ENCODE measurements at places on chromosomes 13 and 19. TPM values are rescaled to one million over a fixed set of nuclear protein-coding genes. Genes with fewer than 3 reads are reported as not detected.

Gene ZSCAN4
- not detected for total RNA-seq

Gene KCNC3
- 1.6 TPM for total RNA-seq

Gene ZNF541
- 0.43 TPM for total RNA-seq

Gene ZSCAN22
- 3.9 TPM for total RNA-seq

Gene PTOV1
- 181 TPM for total RNA-seq

Gene SIGLECL1
- not detected for total RNA-seq

Gene FGF22
- total RNA-seq = 1.4 TPM

Gene TEX29
- total RNA-seq = not detected

DNA sequence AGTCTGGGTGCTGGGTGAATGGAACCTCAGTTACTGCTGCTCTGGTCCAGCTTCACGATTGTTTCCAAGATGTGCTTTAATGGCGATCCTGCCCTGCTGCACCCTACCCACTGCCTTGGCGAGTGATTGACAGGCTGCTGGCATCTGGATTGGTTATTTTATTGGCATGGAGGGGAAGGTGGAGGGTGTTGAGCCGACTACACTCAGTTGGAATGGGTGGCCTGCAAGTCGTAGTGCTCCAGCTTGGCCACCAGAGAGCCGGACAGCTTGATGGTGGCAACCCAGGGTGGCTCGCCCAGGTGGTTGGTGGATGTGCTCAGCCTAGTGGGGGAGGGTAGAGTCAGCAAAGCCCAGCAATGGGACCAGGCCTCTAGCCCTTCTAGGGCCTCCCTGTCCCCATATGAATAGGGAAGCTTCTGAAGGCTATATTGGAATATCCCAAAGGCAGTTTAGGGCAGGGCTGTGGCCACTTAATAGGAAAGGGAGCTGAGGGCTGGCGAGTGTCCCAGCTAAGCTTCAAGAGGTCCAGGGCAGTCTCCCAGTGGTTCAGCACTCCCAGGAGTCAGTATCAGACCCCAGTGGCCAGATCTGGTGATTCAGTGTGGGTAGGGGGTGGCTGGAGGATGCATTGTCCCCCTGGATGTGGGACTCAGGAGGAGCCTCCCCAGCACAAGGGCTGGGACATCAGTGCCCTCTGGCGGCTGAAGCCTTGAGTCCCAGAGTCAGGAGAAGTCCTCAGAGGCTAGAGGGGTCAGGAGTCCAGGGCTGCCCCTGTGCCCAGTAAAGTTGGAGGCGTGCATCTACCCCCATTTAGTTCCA, 3.4 kb downstream of the GGN start:
- no peak for ATAC-seq

- no peak for ATAC-seq
Observed at GRCh38 chr13:85816413-85816812, 17.2 kb upstream of the SLITRK6 start.

GRCh38 chr19:41527089-41527488, 48.9 kb upstream of the CEACAM21 start:
- ATAC-seq = no peak

GRCh38 chr19:41793414-41793727, 3.0 kb upstream of the CEACAM3 start:
- ATAC-seq = no peak

GRCh38 chr19:17385878-17386611, 8.0 kb downstream of the CCDC194 start:
- ATAC-seq = no peak

DNA sequence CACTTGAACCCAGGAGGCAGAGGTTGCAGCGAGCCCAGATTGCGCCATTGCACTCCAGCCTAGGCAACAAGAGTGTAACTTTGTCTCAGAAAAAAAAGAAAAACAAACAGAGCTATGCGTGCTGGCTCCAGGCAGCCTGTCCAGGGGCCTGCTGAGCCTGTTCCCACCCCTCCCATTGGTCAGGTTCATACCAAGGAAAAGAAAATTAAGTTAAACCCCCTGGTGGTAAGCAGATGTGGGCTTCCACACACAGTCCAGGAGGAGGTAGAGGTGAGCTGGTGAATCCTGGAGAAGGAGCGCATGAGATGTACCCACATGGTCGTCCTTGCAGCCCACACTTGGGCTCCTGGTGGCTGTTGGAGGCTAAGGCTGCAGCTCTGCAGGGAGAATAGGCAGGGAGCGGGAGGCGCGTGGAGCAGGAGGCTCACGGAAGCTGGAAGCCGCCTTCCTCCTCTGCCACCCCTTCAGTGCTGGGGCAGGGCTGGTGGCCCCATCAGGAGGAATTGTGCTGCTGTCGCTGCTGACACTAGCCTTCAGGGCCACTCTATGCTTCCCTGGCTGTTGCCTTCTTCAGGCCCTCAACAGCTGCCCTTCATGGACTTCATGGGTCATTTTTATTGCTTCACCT, 10.5 kb upstream of the CHAMP1 start:
- ATAC-seq = no peak

GRCh38 chr13:24493356-24493755, 19.2 kb downstream of the PARP4 start:
- ATAC-seq = no peak

DNA sequence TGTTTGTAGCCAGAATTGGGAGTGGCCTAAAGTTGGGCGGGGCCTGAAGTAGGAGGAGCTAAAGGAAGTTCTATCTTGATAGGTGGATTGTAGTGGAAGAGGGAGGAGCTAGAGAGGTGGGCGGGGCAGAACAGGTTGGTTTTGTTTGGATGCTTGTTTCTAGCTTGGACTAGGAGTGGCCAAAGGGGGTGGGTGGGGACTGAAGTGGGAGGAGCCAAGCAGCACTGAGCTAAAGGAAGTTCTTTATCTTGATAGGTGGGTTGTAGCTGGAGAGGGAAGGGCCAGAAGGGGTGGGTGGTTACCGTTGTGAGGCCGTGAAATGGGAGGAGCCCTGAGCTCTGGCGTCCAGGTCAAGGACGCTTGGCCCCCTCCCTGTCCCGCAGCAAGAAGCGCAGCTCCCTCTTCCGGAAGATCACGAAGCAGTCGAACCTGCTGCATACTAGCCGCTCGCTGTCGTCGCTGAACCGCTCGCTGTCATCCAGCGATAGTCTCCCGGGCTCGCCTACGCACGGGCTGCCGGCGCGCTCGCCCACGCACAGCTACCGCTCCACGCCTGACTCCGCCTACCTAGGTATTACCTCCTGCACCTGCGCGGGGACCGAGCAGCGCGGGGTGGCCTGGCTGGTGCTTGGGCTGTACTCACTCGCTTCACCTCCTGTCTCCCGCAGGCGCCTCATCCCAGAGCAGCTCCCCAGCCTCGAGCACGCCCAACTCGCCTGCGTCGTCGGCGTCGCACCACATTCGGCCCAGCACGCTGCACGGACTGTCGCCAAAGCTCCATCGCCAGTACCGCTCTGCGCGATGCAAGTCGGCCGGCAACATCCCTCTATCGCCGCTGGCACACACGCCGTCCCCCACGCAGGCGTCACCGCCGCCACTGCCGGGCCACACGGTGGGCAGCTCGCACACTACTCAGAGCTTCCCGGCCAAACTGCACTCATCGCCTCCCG, 8.0 kb downstream of the DNASE2 start:
- ATAC-seq = peak; percentile 32

DNA sequence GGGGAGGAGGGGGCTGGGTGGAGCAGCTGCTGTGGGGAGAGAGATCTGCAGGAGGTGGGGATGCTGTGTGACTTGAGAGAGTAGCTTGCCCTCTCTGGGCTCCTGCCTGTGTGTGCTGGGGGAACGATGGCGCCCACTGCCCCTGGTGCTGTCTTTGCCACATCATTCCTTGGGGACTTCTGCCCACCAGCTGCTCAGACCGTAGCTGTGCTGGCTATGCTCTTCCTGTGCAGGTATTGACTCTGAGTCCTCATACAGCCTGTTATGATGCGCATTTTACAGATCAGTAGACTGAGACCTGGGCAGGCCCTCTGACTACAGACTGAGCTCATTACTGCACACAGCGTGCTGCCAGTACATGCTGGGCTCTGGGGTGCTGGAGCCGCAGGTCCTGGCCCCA, 51.1 kb downstream of the DNM2 start:
- no peak for ATAC-seq

- ATAC-seq = no peak
Observed at GRCh38 chr13:65907666-65908525, 1322.2 kb downstream of the PCDH9 start.

DNA sequence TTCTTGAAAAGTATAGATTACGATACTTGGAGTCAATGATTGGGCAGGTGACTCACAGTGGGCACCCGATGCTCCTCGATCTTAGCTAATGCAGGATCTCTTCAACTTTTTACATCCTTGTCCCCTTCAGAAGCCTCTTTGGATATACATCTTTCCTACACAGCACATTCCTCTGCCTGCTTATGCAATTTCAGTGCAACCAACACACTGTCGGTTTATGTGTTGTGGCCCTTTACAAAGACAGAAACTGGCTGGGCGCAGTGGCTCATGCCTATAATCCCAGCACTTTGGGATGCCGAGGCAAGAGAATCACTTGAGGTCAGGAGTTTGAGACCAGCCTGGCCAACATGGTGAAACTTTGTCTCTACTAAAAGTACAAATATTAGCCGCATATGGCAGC, 2.6 kb downstream of the GPR42 start:
- no peak for ATAC-seq

- ATAC-seq = no peak
Observed at GRCh38 chr13:99911069-99911964, 60.2 kb downstream of the ZIC5 start.

GRCh38 chr13:98301721-98302120, 124.7 kb upstream of the RNF113B start:
- ATAC-seq = peak; percentile 38

DNA sequence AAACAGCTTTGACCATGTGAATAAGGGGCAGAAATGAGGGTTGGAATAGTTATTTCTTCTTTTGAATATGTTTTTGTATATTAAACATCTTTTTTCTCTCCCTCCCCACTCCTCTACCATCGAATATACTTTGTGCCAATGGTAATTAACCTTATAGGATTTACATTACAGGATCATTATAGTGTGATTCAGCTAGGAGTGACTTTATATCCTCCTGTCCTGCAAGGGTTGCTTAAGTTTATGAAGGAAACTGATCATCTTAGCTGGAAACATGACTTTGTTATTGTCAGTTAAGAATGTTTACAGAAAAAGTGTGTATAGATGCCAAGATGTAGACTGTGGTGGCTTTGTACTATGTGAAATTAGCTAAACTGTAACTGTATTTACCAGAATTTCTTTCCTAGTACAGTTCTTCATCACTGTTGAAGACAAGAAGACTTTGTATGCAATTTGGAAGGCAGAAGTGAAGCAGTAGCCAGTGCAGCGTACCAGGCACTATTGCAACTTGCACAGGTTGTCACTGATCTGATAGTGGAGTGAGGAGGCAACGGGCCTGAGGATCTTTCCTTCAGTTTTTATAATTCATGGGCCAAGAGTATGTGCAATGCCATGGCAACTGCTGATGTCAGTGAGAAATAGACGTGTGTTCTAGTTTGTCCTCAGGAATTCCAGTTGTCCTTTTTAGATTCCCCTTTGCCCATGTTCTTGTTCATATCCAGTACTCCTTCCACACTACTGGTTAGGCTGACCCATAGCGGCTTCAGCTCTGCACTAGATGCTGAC, 8.2 kb upstream of the PAN3 start:
- no peak for ATAC-seq

- ATAC-seq = no peak
Observed at GRCh38 chr13:47929156-47929555, 71.9 kb downstream of the SUCLA2 start.

DNA sequence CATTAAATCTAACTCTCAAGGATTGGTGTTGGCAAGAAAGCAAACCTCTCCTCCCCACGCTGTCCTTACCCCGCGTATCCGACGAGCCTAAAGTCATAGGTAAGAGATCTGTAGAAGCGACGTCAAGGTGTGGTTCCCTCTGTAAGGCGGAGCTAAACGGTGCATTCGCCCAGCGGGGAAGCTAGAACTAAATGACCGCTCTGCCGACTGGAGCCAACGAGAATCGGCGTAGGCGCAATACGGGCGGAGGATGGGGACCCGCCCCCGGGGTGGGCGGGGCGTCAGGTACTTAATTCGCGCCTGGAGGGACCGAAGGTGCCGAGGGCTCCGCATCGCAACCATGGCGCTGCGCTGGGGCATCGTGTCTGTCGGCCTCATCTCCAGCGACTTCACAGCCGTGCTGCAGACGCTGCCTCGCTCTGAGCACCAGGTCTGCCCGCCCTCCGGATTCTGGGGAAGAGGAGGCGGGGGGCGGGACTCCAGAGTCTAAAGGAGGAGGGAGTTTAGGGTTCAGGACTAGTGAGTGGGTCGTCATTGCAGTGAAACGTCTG, at the start of gene DHDH:
TSS of gene DHDH (plus strand) at position 318 of the 551 bp plus-strand sequence. CDS start at position 341, 23 bp downstream.
- peak; percentile 96 for ATAC-seq

DNA sequence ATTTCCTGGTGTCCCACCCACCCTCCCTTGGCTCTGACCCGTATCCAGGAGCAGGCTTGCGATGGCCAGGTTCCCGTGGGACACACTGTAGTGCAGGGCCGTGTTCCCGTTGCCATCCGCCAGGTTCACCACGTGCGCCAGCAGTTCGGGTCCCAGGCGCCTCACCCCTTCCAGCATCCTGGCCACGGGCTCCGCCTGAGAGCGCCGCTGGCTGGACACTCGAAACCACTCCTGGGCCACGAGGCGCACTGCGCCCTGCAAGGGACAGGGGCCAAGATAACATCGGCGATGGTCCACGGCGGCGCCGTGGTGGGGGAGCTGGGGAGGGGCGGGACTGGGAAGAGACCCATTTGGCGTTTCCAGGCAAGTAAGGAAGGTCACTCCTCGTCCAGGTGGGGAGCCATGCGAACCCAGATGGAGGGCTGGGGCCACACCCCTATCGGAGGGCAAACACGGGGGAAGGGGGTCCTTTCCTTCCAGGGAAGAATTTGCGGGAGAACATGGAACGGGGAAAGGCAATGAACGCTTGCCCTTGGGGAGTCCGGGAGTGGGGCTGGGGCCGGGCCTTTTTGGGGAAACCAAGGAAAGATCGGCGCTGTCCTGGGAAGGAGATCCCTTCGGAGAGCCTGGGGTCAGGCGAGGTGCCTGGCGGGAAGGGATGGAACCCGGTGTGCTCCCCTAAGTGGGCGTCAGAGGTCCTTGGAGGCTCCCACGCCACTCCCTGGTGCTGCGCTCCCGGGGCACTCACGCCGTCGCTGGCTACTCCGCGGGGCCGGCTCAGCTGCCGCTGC, 9.9 kb downstream of the KANK3 start:
- no peak for ATAC-seq

GRCh38 chr13:111668451-111668850, 348.0 kb downstream of the TEX29 start:
- ATAC-seq = no peak

GRCh38 chr19:6002591-6002990, 24.7 kb upstream of the RANBP3 start:
- no peak for ATAC-seq

All from motor neuron (in vitro differentiated cells).